Urothelium cell line (cell line): ENCODE measurements at places on chromosomes 2 and 18.

DNA sequence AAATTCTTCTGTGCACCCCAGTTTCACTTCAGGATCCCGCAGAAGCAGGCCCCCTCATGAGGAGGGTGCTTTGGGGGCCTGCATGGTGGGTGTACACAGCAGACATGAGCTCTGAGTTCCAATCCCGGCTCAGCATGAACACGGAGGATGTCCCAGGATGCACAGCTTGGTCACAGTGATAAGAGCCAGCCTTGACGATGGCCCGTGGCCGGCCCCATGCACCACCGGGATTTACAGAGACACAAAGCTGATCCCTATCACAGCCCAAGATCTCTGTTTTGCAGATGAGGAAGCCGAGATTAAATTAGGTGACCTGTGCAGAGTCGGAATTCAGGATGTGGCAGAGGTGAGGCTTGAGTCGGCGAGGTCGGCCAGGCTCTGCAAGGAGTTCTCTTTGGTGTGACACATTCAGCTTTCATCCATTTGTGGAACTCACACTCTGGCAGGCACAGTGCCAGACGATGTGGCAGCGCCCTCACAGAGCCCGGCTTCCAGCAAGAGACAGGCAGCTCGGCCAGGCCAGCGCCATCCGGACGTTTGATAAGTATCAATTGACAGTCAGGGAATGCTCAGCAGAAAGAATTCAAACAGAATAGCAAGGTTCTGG is 456.3 kb upstream of the MYT1L start:
- DNase-seq = no peak

DNA sequence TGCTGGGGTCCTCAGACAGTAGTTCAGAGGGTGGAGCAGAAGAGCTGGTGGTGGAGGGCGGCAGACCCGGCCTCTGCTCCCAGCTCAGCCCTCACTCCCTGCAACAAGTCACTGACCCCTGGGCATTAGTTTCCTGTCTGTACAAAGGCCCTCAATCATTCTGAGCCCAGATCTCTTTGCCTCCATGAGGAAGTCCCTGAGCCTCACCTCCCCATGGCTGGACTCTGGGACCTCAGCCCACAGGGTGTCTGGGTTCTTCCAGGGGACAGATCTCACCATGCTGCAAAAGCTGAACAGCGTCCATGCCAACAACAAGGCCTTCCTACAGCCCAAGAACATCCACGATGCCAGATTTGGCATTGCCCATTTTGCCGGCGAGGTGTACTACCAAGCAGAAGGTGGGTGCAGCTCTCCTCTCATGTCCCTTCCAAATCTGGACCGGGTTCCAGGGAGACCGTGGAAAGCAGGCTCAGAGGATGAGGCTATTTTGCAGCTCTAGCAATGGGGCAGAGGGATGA is 49.1 kb downstream of the MYO7B start:
- DNase-seq = no peak

- DNase-seq = no peak
These were observed 13.2 kb downstream of the BMP10 start for GRCh38 chr2:68857855-68858456.

DNA sequence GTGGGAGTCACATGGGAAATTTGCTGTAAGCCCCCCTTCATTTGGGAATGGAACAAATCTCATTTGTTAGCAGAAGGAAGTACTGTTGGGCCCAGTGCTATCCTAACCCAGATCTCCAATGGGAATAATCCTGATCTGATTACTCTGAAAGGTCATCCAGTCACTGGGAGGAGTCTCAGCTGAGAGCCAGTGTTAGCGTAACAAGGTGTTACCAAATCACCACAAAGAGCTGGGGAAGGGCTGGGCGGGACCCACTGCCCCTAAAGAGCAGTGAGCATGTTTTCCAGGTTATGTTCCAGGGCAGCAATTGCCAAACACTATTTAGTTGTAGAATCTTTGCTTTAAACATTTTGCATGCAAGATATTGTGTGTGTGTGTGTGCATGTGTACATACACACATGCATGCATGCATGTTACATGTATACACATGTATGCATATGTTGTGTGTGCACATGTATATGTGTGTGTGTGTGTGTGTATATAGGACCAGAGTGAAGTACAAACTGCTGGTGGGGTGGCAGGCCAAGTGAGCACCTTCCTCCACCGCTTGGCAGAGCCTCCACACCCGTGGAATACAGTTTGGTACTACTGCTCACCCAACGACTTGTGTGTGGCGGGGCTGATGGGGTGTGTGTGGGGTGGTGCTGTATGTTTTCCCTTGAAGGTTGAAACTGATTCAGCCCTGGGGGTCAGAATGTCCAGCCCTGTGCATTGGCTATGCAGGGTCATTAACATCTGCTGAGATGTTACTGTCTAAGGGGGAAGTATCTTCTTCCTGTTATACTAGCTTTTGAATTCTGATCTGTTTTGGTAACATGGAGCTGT is 15.2 kb downstream of the INPP5D start:
- DNase-seq = no peak
